ENCODE measurements at places on chromosomes 3 and 15.
A peak's percentile ranks its signal among the peaks of the same experiment; 100 is the strongest.

- no peak for DNase-seq
Measured at GRCh38 chr15:93291380-93291779, 202.4 kb upstream of the RGMA start.

DNA sequence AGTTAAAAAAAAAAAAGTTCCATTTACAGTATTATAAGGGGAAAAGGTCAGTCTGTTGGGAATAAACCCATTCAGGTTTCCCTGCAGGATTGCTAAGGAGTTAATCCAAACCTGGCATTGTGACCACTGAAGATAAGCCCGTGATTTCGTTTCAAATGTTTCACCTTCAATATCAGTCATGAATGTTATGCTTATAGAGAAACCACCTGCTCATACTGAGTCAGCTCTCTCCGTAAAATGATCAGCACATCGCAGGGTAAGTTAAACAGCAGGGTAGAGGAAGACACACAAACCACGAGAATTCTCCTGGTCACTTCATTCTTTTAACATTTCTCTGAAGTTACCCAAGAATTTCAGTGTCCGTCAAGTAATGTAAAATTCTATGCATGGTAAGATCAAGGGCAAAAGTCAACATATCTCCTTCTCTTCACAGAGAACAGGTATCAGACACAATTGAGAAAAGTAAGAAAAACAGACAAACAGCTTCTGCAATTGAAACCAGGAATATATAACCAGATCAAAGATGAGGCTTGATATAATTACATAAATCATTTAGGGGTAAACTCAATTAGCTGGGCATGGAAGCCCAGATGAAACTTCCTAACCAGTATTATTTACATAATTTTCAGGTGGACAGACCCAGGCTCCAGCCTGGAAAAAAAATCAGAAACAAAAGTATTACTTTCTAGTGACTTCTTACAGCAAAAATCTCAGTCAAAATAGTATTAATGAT lies 67.6 kb upstream of the ARHGEF3 start:
- DNase-seq = no peak

DNA sequence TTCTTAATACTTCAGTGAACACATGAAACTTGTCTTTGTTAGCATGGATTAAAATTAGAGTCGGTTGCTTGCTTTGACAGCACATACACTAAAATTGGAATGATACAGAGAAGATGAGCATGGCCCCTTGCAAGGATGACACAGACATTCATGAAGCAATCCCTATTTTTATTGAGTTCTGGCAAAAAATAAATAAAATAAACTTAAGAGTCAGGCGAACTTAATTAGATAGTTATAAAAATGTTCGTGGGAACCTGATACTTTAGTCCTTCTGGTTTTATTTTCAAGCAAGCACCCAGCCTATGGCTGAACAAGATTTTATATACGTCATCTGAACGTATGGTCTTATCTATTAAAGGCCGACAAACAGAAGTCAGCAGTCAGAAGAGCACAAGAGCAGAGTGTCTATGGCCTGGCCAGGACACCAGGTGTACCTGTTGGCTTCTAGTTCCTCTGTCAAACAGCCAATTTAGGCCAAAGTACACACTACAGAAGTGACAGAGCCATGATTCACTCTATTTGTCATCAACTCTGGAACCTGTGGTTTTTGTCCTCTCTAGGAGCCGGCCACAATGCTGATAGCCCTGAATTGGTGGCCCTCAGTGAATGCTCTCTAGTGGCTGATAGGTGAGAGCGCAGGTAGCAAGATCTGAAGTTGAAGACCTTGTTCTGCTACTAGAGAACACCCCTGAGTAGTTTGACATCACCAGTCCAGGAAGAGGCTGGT lies 64.3 kb downstream of the LEO1 start:
- no peak for DNase-seq

GRCh38 chr3:108951820-108952501 lies 1.7 kb downstream of the GUCA1C start:
- DNase-seq = no peak

DNA sequence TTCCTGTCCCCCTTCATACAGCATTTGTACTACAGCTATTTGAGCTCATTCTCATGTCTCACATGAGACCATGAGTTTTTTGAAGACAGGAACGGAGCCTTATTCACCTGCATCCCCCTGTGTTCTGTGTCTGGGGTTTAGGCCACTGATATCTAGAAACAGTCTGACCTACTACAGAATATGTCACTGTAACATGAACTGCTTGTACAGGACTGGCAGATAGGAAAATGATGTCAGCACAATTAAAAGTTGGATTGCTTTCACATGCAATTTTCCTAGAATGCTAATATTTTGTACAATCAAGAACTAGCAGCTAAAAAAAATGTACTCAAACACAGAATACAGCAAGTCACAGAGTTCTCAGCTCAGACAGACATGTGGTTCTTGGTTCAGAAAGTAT lies 90.8 kb upstream of the FGF12 start:
- DNase-seq = no peak

- DNase-seq = no peak
Measured at GRCh38 chr3:159789742-159790635, 198.6 kb upstream of the IL12A start.

- DNase-seq = no peak
Measured at GRCh38 chr3:107881509-107881908, 209.3 kb downstream of the CD47 start.

GRCh38 chr3:169694117-169694516 lies 30.6 kb upstream of the MECOM start:
- DNase-seq = no peak

GRCh38 chr3:31096661-31097395 lies 202.4 kb upstream of the GADL1 start:
- DNase-seq = no peak

DNA sequence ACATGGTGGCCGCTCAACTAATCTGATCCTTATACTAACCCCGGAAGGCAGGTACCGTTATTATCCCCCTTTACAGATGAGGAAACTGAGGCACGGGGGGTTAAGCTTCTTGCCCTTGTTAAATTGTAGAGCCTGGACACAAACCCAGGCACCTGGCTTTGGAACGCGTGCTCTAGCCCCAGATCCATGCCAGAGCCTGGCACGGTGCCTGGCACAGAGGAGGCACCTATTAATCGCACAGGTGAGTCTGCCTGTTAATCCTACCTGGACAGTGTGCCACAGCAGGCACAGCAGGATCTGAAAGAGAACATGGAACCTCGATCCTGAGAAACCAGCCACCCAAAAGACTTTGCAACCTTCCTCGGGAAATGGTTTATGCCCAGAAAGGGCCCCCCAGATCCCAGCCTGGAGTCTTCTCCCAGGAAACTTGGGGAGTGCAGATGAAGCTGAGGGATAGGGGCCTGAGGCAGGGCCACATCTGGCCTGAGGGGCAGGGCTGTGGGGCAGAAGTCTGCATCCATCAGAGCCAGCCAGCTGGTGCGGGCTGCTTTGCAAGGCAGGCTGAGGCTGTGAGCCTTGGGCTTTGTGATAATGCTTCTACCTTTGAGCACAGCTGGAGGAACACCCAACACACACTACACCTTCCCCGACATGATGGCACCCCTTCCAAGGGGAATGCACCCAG lies 55.3 kb upstream of the SLC6A1 start:
- peak; percentile 12 for DNase-seq

DNA sequence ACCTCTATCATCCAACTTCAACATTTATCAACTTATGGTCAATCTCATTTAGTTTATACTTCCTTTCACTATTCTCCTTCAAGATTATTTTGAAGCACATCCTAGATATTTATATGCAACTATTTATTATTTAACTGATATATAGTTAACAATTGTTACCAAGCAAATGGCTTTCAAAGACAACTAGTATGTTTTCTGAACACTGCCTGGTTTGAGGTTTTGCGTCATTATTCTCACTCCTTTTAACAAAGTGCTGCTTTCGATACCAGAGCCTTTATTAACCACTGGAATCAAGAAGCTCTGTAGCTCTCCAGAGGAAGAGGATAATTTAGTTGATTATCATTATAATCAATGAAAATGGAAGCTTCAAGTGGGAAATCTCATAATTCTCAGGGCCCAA lies 19.6 kb downstream of the ZIC1 start:
- DNase-seq = no peak

- no peak for DNase-seq
Measured at GRCh38 chr15:74802862-74803447, 9.7 kb upstream of the LMAN1L start.

GRCh38 chr15:86089422-86089821 lies 9.8 kb downstream of the AGBL1 start:
- no peak for DNase-seq

DNA sequence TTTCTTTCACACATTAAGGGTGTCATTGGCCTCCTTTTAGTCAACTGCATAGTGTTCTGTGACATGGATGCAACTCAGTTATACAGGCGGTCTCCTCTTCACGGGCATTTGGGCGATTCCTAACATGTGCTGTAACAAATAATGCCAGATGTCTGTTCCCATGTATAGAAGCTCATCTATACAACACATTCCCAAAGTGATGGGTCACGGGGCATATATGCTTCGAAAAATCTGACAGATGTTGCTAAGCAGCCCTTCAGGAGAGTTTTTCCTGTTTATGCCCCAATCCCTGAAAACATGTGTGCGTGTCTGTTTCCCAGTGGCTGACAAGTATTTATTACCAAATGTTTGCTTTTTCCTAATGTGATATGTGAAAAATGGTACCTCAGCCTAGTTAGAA lies 25.8 kb downstream of the LRRK1 start:
- DNase-seq = no peak

- no peak for DNase-seq
Measured at GRCh38 chr3:47594792-47595191, 16.1 kb upstream of the CSPG5 start.

DNA sequence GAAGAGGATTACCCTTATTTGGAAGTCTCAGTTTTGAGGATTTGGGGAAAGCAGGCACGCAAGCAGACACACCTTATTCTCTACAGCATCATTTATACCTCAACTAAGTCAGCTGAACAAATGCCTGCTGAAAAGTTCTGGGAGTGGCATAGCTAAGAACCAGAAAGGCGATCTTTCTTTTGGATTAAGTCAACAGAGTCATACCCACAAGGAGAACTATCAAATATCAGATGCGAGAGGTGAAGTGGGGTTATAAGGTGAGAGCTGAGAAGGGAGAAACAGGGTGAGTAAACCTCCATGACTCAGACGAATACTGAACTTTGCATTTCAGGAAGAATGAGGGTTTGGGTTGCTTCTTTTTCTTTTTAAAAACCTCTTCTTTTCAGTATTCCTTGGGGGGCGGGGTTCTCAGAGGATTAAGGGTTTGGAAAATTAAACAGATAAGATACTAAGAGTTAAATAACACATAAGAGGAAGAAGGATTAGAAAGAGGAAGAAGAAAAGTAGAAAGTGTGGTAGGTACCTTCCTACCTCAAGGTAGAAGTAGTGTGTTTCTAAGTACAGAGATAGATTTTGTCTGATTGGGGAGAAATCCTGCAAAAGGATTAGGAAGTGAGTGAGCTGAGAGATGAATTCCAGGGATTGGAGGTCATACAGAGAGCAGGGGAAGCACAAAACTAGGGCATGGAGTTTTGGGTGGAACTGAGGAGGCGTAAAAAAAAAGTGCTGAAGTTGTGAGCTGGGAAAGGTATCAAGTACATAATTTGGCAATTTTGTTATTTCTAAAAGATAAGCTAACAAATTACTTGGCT lies 41.3 kb upstream of the ICE2 start:
- DNase-seq = no peak

GRCh38 chr3:147838652-147839051 lies 429.5 kb downstream of the ZIC1 start:
- no peak for DNase-seq

DNA sequence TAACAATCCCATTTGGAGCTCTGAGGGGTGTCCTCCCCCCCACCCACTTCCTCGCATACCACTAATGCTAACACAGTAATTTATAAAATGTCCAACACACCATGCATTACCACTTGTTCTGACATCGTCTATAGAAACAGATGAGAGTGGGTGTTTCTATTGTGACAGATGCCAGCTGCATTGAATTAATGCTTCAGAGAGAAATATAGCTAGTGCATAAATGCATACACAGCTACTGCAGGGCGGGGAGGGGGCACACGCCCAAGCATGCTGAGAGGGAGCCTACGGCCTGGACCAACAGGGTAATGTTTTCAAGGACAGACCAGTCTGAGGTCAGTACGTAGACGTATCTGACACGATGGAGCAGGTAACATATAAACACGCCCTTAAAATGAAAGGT lies 106.0 kb upstream of the FEZF2 start:
- no peak for DNase-seq

GRCh38 chr15:74950078-74950908 lies 6.3 kb downstream of the RPP25 start:
- DNase-seq = peak; percentile 83

DNA sequence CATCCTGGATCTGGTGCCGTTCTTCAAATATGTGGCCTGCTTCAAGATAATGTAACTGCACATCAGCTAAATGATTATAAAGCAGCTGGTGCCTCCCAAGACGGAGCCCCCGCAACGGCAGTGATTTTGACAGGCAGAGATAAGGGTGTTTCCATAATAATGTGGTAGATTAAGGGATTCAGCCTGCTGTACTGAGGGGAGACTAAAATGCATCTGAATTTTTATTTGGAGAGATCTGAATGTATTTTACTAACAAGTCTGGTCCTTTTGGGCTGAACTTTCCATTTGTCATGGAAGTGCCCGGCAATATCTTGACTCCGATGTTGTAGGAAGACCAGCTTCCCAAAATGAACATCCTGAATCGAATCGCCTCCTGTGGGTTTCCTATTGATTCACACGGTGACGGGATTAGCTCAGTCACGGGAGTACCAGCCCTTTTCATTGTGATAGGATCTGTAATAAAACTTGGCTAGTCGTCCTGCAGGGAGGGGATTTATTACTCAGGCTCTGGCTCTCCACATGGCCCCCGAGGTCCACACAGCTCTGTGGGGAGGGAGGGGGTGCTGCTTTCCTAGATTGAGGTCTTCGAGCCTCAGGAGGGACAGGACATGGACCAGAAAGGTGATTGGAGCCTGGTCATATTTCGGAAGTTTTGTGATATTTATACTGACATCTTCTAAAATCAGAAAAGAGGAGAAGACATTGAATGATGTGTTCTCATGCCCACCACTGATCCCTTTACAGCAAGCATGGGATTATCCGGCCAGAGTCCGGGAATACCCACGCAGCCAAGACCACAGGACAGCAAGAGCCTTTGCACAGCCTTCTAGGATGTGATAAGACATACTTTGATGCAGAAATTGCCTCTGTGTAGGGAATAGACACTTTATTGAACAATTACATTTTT lies 2.5 kb upstream of the PCSK6 start:
- DNase-seq = no peak

GRCh38 chr3:183151821-183152351 lies 10.6 kb downstream of the LAMP3 start:
- DNase-seq = no peak

DNA sequence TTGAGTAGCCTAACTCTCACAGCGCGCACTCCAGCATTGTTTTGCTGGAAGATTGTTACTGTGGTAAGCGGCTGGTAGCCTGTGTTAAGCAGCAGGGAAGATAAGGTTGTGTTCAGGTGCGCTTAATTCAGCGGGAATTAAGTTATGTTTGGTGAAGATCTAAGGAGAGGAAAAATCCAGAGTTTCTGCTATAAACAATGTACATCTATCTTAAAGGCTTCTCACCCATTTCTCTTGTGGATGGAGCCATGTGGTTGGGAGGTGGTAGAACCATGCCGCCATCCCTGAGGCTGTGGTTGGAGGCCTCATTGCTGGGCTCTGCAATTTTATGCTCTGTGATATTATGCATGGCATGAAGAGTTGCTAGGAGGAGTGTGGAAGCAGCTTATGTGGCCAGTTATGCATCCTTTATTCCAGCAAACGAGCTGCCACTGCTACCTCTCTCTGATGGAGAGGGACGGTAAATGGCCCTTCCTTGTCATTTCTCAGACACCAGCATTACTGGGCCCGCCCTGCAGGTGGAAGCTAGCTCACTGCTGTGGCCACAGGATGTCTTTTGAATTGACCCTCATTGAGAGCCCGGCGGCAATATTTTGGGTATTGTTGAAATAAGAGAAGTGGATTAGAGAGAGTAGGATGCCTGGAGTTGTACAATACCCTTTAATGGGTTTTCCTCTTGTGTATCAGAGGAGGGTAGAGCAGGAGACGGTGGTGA lies 1.3 kb downstream of the MINAR1 start:
- DNase-seq = no peak

Measured in right forelimb (tissue), 1 donor.